ENCODE measurements at places on chromosomes 2 and 18.

- DNase-seq: no peak
Measured at GRCh38 chr2:36672199-36672598, 24.3 kb upstream of the VIT start.

GRCh38 chr2:5364361-5364760 lies 327.8 kb upstream of the SOX11 start:
- DNase-seq: no peak

- DNase-seq: no peak
Measured at GRCh38 chr2:120289221-120289906, 36.7 kb downstream of the RALB start.

DNA sequence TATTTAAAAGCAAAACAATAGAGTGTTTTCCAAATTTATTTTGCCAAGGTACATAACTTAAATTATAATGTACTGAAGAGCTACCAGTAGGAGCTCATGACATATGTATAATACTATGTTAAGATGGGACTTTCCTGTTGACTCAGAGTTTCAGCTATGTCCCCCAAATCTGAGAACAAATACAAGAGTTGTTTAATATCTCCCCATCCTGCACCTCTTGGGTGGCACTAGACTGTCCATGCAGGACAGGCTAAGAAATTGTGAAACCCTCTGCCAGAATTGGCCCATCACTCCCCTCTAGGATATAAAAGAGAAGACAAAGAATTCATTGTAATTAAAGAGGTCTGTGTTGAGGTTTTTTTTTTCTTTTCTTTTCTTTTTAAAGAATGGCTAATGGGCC lies 21.7 kb upstream of the CTAGE1 start:
- no peak for DNase-seq

DNA sequence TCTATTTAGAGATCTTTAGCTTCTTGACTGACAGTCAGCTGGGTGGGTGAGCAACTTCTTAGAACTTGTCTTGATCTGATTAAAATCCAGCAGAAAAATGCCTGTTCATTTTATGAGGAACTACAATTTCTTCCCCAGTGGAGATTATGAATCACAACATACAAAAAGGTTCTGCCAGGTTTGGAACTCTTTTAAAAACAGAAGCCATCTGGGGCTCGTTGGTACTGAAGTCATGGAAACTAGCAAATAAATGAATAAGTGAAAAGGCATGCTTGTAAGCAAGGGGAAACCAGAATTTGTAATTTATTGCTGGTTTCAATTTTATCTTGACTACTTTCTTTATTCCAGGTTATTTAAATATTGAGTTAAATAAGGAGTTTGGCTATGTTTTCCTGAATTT lies 767.4 kb downstream of the MBD2 start:
- DNase-seq: no peak

DNA sequence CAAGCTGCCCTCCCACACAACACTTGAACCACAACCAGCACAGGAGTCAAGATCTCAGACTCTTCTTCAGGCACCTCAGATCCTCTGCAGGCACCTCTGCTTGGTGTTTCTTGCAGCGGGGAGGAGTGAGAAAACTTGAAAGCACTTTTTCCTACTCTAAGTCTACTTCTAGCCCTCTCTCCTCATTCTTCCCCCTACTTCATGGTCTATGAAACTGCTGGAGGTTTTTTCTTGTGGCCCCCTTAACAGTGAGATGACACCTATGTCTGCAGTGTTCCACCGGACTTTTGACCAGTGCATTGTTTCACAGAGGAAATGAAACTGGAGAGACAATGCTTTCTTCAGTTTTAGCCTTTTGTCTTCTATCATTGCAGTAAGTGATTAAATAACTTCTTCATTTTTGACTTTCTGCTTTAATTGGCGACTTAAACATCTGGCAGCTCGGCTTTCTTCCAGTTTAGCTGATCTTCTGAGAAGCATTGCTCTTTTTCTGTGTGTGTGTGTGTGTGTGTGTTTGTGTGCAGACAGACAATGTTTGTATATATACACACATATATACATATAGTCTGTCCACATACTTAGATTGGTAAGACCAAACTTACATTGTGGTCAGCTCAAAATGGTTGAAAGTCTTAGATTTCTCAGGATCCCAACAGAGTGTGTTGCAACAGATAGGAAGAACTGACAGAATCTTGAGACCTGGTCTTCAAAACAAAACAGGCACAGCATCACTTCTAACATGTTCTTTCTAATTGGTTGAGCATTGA lies 1474.0 kb upstream of the TMEFF2 start:
- no peak for DNase-seq

DNA sequence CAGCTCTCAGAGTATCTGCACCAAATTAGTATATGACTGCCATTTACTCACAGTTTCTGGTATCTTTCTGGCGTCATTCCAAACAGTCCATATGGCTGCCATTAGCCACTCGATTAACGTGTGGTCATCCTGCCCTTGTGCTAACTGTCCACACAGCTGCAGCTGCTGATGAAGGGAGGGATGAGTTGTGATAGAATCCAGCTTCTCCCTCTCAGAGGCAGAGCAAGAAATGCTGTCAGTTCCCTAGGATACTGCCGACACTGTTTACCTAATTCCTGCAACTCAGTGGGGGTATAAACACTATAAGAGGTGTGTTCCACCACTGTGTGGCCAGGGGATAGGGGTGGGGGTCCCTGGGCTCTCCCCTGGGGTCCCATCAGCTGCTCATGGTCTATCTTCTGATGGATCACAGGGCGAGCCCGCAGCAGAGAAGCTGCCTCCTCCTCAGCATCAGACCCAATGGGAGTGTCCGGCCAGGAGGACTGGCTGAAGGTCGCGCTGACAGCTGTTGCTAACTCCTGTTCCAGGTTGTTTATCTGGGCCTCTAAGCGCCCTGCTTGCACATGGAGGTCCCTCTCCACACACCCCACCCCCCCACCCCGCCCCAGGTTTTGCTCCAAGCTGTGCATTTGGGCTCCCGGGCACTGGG lies 17.3 kb upstream of the KLHL23 start:
- no peak for DNase-seq

DNA sequence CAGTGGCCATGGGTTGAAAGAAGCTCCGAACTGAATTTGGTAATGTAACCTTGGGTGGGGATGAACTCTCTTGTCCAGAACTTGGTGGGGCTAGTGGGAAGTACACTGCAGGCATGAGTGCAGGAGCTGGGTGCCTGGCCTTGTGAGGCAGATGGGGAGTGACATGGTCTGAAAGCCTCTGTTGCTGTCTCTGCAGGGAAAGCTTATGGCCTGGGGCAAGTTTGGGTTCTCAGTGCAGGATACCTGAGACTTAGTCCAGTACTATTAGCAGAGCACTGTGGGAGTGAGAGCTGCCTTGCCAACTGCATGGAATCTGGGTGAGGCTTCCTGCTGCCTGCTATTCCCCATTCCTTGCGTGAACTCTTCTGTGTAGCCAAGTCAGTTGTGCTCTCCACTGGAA lies 1620.9 kb upstream of the NXPH2 start:
- DNase-seq: no peak

GRCh38 chr18:43893001-43893637 lies 615.8 kb upstream of the SYT4 start:
- DNase-seq: no peak

GRCh38 chr2:120419073-120419472 lies 73.1 kb downstream of the INHBB start:
- no peak for DNase-seq

GRCh38 chr18:35580701-35581539 lies 620 bp upstream of the GALNT1 start:
- DNase-seq: no peak

DNA sequence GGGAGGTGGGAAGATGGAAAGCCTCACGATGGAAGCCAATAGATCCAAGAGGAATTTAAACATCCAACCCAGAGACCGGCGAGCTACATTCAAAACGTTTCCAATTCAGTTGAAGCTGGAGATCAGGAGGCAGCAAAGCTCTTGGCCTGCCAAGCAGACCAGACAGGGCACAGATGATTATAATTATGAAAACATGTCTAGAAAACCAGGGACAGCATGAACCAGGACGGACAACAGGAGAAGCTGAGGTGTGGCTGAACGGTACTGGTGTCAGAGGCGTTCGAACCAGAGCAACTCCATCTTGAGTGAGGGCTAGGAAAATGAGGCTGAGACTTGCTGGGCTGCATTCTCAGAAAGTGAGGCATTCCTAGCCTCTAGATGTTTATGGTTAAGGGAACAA lies 102.2 kb upstream of the CCDC150 start:
- no peak for DNase-seq

DNA sequence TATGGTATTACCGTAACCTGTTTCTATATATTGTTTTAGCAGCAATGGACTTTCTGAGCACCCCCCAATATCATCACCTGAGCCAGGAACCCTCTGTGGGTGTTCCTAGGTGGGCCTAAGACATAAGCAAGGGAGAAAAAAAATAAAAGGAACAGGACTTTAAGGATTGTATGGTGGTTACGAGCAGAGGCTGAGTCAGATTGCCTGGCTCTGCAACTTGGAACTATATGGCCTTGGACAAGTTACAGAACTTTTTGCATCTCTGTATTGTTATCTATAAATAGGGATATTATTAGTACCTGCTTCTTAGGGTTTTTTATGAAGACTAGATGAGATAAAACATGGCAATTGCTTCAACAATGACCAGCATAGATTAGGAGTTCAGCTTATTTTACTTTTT lies 34.9 kb downstream of the MFSD6 start:
- no peak for DNase-seq

DNA sequence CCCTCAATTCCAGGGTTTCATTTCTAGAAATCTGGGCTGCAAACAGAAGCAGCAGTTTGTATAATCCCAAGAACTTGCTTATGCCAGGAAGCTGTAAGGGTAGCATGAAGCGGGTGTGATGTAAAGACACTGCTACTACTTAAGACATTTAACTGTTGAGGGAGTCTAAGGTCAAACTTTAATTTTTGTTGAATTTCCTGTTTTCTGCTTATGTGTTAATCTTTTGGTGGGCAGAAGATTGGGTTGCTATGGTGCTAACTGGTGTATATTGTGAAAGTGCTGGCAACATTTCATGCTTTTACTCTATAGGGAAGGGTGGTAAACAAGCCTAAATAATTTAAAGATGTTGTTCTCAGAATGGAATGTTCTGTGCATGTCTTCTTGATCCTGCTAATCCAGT lies 2.7 kb downstream of the NCOA1 start:
- DNase-seq: no peak

DNA sequence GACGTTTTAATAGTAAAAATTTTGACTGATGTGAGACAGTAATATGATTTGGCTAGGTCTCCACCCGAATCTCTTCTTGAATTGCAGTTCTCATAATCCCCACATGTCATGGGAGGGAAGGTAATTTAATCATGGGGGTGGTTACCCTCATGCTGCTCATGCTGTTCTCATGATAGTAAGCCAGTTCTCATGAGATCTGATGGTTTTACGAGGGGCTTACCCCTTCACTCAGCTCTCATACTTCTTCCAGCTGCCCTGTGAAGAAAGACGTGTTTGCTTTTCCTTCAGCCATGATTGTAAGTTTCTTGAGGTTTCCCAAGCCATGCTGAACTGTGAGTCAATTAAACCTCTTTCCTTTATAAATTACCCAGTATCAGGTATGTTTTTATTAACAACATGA lies 327.0 kb upstream of the CDH7 start:
- no peak for DNase-seq

DNA sequence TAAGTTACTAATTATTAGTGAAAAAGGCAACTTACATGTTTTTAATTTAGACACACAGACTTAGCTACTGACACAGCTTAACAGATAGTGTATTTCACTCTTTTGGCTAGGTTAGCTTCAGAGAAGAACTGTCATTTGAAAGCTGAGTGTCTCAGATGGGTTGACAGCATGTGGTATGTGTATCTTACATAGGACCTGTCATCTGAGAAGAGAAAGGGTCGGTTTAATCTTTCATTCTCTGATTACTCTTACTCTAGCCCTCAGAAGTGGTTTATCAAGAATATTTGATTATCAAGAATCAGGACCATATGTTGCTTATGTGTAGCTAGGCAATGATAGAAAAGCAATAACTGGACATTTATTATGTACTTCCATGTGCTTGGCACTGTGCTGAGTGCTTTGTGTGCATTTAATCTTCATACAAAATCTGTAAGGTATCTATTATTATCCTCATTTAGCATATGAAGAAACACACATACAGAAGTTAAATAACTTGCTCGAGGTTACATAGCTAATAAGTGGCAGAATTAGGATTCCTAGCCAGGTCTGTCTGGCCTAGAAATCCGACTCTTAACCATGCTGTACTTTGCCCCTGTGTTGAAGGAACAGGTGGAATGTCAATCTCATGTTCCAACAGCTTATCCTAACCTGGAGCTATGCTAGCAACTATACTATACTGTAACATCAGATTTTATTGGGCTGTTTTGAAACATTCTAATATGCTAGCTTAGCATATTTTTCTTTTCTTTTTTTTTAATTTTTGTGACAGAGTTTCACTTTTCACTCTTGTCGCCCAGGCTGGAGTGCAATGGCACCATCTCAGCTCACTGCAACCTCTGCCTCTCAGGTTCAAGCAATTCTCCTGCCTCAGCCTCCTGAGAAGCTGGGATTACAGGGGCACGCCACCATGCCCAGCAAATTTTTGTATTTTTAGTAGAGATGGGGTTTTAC lies 28.4 kb downstream of the CFLAR start:
- no peak for DNase-seq

DNA sequence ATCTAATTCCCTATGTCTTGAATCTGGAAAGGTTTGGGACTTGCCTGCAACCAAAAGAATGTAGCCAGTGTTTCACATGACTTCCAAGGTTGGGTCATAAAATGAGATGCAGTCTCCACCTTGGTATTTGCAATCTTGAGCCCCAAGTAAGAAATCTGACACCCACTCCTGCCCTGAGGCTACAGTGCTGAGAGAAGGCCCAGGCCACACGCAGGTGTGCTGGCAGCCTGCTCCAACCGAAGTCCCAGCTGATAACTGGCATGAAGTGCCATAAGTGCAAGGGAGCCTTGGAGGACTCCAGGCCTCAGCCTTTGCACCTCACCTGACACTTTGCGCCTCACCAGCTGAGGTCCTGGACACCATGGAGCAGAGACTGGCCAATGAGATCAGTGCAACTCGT lies 182.7 kb downstream of the ANAPC1 start:
- DNase-seq: no peak

DNA sequence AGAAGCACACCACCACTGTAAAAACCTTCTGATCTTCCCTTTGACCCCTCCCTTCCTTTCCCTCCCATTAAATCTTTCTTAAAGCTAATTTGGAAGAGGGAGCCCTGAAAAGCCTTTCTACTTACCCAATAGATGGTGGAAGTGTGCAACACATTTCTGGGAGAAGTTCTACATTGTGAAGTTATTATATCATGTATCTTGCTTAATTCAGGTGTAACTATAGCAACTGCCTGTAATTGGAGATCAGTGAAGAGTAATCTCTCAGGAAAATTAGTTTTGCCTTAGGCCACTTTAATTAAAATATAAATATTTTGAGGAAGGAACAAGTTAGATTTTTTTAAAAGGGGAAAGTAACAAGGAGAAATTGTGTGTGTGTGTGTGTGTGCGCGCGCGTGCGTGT lies 266.0 kb downstream of the SH3BP4 start:
- DNase-seq: no peak

- no peak for DNase-seq
Measured at GRCh38 chr2:223692191-223692947, 90.2 kb upstream of the SCG2 start.

DNA sequence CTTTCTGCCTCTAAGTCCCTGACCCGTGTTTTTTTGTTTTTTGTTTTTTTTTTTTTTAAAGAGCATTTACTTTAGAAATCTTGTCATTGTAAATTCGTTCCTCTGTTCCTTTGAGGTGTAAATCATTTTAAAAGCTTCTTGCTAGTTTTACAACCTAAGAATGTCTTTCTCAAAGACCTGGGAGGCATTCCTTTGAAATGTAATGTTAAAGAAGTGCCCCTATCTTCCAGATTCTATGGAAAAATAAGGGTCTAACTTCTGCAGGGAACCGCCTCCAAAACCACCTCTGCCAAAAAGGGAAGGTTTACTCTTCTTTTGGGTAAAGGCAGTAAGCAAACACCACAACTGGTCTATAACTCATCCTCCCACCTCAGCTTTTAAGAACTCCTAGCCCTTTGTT lies 259.6 kb upstream of the ZNF804A start:
- DNase-seq: no peak
